ENCODE measurements at places on chromosomes 4 and X.

DNA sequence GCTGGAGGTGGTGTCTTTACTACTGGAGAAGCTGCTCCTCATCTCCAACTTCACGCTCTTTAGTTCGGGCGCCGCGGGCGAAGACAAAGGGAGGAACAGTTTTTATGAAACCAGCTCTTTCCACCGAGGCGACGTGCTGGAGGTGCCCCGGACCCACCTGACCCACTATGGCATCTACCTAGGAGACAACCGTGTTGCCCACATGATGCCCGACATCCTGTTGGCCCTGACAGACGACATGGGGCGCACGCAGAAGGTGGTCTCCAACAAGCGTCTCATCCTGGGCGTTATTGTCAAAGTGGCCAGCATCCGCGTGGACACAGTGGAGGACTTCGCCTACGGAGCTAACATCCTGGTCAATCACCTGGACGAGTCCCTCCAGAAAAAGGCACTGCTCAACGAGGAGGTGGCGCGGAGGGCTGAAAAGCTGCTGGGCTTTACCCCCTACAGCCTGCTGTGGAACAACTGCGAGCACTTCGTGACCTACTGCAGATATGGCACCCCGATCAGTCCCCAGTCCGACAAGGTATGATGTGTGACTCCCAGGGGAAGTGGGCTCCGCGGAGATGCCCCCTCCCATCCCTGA, 634 bp downstream of the LRAT start:
- no peak for DNase-seq

DNA sequence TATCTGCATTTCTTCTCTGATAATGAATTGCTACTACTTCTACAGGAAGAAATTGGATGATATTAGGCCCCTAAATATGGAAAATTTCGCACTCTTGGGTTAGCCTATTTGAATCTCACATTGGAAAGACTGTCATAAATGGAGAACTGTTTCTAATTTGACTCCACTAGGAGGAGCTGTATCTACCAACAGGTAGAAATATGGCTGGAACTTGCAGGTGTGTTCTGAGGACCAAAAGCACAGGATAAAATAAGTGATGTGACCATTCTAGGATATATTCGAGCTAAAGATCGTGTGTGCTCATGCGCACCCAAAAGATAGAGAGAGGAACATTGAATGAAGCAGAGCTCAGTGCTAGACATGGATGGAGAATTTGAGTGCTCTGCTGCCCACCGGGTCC, 4.8 kb upstream of the NKAP start:
- DNase-seq, result no peak

- DNase-seq, result no peak
These were observed 30.6 kb downstream of the CLRN2 start for GRCh38 chr4:17545374-17546140.

GRCh38 chrX:51395810-51396728, 63.4 kb downstream of the NUDT10 start:
- DNase-seq, result no peak

DNA sequence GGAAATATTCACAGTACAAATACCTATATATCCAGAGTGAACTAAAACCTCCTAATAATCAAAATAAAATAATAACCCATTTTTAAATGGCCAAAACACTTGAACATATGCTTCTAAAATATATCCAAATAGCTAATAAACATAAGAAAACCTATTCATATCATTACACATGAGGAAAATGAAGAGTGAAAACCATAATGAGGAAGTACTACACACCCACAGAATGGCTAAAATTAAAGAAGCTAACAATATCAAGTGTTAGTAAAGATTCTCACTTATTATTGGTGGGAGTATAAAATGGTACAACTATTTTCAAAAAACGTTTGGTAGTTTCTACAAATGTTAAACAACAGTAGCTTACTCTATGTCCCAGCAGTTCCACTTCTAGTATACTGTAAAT, 92.1 kb downstream of the KLHL13 start:
- DNase-seq, result no peak

DNA sequence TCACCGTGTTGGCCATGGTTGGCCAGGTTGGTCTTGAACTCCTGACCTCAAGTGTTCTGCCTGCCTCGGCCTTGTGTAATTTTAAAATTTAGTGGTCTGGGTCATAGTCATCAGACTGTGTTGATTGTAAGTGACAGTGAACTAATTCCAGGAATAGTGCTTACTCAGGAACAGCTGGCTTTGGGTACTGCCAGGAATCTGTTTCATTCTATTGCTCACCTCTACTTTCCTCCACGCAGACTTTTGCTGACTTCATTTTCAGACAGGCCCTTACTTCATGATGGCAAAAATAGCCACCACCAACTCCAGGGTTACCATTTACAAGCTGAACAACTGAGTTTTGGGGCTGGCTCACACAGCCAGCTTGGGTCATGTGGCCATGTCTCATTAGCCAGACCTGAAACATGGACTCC, 54.6 kb downstream of the FNIP2 start:
- no peak for DNase-seq

GRCh38 chrX:137032341-137032694, 1.5 kb downstream of the GPR101 start:
- DNase-seq, result no peak

DNA sequence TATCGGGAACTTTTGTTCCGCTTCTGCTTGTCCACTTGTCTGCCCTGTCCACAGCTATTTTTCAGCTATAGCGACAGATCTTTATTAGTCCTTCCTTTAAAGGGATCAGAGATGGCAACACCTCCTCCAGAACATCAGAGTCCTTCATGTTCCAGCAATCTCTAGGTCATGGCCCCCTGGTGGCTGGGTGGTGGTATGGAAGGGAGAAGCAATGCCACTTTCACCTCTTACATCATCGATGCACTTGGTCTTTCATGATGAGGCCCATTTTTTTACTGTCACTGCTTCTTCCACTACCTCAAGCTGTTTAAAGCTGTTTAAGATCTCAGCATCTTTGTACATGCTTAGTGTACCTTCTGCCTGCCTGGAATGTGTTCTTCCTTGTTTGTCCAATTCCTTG, 106.7 kb downstream of the ARHGAP6 start:
- peak; percentile 4 for DNase-seq

DNA sequence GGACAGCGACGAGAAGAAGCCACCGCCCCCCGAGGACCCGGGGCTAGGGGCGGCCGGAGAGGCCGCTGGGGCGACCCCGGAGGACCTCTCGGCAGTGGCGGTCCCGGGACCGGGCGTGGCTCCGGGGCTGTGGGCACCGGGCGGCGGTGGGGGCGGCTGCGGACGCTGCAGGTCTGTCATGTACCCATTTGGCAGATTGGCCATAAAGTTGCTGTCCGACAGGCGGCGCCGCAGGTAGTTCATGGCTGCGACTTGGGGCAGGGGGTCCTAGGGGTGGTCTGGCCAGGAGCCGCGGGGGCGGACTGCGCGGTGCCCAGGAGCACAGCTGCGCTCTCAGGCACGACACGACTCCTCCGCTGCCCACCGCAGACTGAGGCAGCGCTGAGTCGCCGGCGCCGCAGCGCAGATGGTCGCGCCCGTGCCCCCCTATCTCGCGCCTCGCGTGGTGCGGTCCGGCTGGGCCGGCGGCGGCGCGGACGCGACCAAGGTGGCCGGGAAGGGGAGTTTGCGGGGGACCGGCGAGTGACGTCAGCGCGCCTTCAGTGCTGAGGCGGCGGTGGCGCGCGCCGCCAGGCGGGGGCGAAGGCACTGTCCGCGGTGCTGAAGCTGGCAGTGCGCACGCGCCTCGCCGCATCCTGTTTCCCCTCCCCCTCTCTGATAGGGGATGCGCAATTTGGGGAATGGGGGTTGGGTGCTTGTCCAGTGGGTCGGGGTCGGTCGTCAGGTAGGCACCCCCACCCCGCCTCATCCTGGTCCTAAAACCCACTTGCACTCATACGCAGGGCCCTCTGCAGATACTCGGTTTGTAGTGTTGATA, at the start of gene SYN1:
Gene SYN1, minus strand, starts transcription at position 372 of the 817 bp plus-strand sequence. Its CDS starts 129 bp downstream, at position 243.
- DNase-seq, result peak; percentile 67

GRCh38 chr4:179352221-179352620, 1910.0 kb upstream of the AGA start:
- DNase-seq, result no peak

DNA sequence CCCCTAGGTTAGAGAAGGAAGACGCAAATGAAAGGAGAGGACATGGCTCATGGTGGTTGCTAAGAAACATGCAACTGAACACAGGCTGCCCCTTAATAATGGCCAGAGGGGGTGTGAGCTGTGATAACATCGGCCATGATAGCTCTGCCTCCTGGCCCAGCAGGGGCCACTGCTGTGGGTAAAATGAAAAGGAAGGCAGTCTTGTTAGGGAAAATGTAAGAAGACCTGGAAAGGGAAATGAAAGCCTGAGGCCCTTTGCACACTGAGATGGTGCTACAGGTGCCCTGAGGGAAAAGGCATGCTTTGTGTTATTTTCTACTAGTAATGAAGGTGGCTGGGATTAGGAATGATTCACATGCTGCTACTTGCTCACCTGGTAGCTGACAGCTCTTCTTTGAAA, 123.6 kb upstream of the MID1 start:
- no peak for DNase-seq

DNA sequence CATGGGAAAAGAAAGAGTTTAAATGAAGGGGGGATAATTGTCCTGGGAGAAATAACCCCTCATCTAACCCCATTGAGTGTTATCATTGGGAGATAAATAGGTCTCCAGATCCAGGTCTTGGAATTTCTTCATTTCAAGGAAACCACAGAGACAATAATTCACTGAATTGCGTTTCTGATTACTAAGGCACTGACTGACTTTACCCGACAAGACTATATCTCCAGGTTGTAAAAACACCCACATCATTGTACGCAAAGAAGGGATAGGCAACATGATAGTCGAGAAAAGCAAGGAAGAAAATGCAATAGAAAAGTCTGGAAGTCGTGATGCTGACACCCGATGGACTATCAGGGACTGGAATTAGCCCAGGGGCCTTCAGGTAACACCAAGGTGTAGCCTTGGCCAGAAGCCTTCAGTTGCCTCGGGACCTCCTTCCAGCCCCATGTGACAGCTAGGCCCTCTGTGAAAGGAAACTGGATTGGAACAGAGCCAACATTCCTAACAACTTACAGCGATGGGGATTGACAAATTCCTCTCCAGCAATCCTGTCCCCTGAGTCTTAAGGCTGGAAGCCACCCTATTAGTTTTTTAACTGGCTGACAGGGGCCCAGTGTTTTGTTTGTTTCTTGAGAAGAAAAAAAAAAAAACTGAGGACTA, 46.5 kb upstream of the RAB9B start:
- peak; percentile 88 for DNase-seq

DNA sequence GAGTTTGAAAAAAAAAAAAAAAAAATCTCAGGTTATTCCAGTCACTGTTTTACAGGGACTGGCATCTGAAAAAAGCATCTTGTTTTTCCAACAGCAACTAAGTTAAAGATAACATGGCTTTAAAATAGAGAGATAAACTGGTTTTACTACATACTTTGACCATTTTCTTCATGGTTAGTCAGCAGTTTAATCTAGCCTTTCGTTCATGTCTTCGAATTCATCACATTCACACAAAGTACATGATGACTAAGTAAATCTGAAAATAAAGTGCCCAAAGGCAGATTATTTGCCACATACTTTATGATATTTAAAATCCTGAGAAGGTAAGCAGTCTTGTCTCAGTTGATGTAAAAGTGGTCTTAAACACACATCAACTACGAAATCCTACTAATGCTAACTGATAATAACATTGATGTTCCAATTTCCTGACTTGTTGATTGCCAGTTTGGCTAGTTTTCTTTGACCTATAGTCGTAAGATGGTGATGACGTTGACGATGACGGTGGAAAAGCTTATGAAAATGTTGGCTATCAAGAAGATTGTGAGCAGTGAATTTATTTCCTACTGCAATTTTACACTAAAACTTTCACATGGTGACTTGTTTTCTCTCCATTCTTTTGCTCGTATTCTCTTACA, 540.5 kb upstream of the BOD1L1 start:
- DNase-seq, result no peak

All from ACHN (cell line).